ENCODE measurements at places on chromosomes 16 and 17. TPM values are rescaled to one million over a fixed set of nuclear protein-coding genes. Genes with fewer than 3 reads are reported as not detected.

- no peak for DNase-seq
Measured at GRCh38 chr16:1984347-1985225, 593 bp downstream of the GFER start.

- no peak for DNase-seq
Measured at GRCh38 chr17:58411408-58411894, 5.9 kb downstream of the RNF43 start.

DNA sequence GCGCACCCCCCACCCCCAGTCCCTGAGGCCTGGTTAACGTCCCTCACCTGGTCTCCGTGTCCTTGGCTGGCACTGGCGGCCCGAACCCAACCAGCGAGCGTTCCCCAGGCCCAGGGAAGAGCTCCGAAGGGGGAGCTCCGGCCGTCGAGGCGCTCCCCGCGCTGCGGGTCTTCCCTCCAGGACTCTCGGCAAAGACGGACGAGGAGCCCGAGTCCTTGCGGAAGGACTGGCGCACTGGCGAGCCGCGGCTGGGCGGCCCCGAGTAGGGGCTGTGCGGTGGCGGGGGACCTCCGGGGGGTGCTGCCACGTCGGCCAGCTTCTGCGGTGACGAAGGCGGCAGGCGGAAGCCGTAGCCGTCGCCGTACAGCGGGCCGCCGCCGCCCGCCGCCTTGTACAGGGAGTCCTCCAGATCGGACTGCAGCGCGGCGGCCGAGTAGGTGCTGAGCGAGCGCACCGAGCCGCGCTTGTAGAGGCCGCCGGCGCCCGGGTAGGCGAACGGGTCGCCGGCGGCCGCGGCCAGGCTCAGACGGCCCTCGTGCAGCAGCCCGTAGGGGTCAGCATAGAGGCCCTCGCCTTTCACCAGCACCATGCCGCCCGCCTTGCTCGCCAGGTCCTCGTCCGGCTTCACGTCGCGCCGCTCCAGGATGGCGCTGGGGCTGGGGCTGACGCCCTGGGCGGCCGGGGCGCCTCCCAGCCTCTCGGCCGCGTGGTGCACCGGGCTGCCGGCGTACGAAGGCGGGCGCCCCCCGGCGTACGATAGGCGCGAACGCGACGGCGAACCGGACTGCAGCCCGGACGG is 44.1 kb downstream of the SRCIN1 start:
- DNase-seq = no peak

DNA sequence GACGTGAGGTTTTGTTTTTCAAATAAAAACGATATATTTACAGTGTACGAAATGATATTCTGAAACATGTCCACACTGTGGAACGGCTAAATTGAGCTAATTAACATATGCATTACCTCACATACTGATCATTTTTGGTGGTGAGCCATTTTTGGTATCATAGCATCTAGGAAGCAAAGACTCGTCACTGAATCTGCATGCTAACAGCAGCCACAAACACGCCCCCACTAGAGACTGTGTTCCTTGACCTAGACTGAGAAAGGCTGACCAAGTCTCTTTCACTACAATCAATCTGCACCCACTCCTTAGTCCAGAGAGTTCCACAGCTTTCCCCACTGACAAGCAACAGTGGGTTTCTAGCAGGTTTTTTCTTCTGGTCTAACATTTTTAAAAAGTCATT is 29.5 kb downstream of the NPLOC4 start:
- no peak for DNase-seq

GRCh38 chr17:17032131-17032692 is 10.0 kb upstream of the MPRIP start:
- no peak for DNase-seq

- no peak for DNase-seq
Measured at GRCh38 chr16:74874912-74875546, 100.4 kb upstream of the FA2H start.

DNA sequence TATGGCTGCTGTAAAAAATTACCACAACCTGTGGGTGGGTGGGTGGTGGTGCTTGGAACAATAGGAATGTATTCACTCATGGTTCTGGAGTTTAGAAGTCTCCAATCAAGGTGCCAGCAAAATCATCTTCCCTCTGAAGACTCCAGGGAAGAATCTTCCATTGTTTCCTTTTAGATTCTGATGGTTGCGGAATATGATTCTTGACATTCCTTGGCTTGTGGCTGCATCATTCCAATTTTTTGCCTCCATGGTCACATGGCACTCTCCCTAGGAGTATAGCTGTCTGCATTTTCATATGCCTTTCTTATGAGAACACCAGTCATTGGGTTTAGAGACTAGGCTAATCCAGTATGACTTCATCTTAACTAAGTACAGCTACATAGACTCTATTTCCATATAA is 401.0 kb downstream of the HS3ST3B1 start:
- DNase-seq = no peak

- no peak for DNase-seq
Measured at GRCh38 chr16:13829697-13830299, 90.2 kb upstream of the ERCC4 start.

DNA sequence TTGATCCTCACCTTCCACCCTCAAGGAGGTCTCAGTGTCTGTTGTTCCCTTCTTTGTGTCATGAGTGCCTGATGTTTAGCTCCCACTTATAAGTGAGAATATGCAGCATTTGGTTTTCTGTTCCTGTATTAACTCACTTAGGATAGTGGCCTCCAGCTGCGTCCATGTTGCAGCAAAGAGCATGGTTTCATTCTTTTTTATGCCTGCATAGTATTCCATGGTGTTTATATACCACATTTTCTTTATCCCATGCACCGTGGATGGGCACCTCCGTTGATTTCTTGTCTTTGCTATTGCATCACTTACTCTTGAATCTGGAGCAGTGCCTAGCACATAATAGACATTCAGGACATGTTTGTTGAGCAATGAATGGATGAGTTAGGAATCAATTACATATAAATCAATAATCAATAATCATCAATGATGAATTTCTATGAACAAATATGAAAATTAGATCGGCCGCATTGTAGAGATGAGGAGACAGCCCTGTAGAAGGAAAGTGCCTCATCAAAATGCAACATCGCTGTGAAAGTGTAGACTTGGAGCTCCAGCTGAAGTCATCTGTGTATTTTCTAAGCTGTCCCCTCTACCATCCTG is 129.5 kb downstream of the PRKCB start:
- DNase-seq = no peak

DNA sequence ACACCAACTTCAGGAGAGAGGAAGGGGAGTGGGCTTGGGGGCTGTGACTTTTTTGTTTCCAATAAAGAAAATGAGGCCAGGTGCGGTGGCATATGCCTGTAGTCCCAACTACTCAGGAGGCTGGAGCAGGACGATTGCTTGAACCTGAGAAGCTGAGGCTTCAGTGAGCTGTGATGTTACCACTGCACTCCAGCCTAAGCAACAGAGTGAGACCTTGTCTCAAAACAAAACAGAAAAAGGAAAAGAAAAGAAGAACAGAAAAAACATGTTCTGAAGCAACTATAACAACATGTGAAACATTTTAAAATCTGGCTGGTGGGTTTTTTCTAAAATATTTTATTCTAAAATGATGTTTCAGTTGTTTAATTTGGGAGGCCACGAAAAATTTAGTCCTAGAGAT is 554.0 kb upstream of the ZFHX3 start:
- no peak for DNase-seq

GRCh38 chr16:85908444-85908843 is 9.5 kb downstream of the IRF8 start:
- DNase-seq = no peak

DNA sequence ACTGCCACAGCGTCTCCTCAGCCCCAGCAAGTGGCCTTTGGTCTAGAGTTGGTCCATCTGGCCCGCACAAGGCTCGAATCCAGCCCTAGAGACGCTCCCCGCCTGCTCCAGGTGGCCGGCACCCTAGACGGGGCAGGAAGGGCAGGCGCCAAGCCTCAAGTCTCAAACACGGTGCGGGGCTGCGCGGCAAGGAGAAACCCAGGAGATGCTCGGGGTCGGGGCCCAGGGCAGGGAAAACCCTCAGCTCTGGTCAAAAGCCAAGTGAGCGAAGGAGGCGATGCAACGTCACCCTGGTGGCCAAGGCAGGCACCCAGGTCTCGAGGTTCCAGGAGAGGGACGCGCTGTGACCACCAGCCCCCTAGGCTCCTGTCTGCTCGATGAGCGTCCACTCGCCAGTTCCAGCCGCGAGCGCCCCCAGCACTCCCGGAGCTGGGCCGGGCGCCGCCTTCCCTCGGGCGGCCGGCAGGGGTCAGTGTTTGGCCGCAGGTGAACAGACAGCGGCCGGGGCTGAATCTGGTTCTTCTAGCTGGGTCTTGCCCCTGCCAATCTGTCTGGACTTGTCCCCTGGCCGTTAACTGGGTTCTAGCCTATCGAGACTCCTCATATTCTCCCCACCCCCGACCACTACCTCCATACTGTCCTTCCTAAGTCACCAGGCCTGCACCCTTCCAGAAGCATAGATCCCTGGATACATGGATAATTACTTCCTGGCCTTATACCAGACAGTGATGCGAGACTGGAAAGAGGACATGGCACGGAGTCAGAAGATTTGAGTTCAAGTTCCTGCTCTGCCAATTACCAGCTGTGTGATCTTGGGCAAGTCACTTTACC is 44.0 kb downstream of the PRAC1 start:
- DNase-seq = peak; percentile 56

DNA sequence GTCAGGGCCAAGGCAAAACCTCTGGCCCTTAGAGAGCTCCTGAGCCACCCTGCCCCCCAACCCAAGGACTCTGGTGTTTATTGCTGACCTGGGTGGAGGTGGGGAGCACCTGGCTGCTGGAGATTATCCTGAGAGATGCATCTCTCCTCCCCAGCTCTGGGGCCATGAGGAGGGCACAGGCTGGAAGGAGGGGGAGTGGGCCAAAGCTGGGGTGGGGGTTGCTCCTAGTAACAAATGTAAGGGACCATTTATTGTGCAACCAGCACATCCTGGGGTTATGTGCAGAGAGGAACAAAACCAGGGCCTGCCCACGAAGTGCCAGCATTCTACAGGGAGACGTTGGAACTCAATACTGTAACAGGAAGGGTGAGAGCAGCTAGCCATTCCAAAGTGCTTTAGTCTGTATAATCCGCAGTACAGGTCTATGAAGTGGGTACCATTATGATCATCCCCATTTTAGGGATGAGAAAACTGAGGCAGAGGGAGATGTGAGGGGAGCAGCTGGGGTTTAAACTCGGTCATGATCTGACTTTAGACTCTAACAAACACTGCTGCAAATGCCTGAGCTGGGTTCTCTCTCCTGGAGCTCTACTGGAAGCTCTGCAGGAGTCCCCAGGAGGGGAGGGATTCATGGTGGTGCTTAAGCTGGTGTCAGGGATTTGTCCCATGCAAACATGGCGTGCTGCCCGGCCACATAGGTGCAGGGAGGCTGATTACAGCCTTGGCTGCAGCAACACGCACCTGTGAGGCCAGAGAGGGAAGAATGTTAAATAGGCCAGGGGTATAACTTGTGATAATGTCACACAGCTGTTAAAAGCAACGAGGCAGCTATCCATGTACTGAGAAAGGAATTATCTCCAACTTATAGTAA is 1.4 kb upstream of the RHBDF2 start:
- DNase-seq = no peak

- no peak for DNase-seq
Measured at GRCh38 chr16:12324152-12324551, 347.6 kb downstream of the SNX29 start.

GRCh38 chr17:14205380-14205779 is 31.3 kb downstream of the CDRT15 start:
- no peak for DNase-seq

DNA sequence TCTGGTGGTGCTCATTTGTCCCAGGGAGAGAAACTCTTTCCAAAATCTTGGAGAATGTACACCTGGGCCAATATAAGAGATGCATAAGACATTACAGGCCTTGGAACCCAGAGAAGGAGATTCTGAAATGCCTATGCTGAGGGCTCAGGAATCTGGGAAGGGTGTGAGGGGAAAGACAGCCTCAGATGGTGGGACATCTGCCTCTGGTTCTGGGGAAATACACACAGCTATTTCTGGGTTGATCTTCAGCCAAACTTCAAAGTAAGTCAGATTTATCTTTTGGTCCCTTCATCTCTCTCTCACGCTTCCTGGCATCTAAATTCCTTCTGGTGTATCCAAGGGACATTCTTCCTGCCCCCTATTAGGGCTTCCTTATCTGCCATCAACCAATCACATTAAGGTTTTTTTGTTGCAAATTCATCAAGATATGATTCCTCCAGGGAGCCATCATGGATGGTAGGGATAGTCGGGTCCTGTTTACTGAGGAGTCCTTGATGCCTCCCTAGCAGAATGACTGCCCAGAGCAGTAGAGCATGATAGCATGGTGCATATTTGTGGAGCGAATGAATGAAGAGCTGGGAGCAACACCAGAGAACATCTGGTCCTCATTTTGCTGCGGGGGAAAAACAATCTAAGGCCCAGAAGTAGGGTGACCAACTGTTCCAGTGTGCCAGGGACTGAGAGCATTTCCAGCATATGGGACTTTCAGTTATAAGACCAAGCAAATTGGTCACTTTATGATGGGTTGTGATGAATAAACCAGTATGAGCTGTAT is 35.7 kb upstream of the DYNLL2 start:
- DNase-seq = no peak

DNA sequence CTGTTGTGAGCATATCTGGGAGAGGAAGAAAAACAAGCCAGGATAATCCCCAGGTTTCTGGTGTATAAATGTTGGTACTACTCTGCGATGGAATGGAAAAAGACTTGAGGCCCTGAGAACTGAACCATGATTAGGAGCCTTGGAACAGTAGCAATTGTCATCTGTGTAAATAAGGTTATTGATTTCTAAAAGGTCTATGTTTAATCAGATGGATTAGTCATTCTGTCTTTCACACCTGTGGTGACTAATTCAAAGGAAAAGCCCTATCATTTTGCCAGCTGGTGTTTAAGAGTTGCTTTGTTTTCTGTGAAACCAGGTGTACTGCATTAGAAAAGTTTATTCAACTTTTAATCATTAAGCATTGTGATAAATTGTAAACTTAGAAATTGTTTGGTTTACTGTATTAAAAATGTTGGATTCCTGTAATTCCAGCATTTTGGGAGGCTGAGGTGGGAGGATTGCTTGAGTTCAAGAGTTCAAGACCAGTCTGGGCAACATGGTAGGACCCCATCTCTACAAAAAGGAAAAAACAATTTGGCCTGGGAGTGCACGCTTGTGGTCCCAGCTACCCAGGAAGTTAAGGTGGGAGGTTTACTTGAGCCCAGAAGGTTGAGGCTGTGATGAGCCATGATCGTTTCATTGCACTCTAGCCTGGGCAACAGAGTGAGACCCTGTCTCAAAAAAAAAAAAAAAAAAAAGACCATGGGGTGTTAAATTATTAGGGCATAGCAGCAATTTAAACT is 29.0 kb upstream of the KPNB1 start:
- DNase-seq = no peak

DNA sequence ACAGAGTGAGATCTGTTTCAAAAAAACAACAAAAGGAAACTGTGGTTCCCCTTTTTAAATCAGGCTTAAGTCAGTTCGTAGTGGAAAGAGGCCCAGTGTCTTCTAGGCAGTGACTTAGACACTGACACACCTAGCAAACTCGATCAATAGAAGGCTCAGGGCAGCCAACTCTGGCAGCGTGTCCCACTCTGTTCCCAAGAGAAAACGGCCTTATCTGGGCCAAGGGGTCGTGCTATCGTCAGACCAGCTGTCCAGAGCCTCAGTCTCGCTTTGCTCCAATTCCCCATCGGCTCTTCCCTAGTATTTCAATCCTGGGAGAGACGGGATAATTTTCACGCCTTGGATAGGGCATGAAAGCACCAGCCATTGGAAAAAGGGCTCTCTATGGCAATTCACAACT is 72.9 kb downstream of the SLC5A11 start:
- no peak for DNase-seq

Gene TP53TG3F
- total RNA-seq = not detected

Gene TOP2A
- total RNA-seq = 2.9 TPM

Gene SYT17
- total RNA-seq = not detected

Gene C1QTNF1
- not detected for total RNA-seq

Gene RAC3
- 2.1 TPM for total RNA-seq

Gene VMO1
- total RNA-seq = not detected

Measured in CD8-positive, alpha-beta T cell (primary cell).